ENCODE measurements at places on chromosomes 4 and X. TPM values are rescaled to one million over a fixed set of nuclear protein-coding genes. Genes with fewer than 3 reads are reported as not detected.

The SRPX gene
- total RNA-seq, result 75.7 TPM

The TLR10 gene
- total RNA-seq, result not detected

The FAM133A gene
- total RNA-seq, result 0.11 TPM

The GUCY1B1 gene
- total RNA-seq, result 2.1 TPM

The SYP gene
- 0.54 TPM for total RNA-seq

The CD99 gene
- 505 TPM for total RNA-seq

The MCF2 gene
- total RNA-seq, result not detected

The SLC25A53 gene
- 6.1 TPM for total RNA-seq

The ACOX3 gene
- total RNA-seq, result 33.8 TPM

The AMTN gene
- not detected for total RNA-seq

Measured in GM23248 (cell line).